Cortex of kidney (tissue), 1 donor: ENCODE measurements at places on chromosomes 3 and 15.

- no peak for DNase-seq
Observed at GRCh38 chr3:11136830-11137626, 17.3 kb upstream of the HRH1 start.

- DNase-seq = no peak
Observed at GRCh38 chr3:27680517-27681246, 41.4 kb downstream of the EOMES start.

DNA sequence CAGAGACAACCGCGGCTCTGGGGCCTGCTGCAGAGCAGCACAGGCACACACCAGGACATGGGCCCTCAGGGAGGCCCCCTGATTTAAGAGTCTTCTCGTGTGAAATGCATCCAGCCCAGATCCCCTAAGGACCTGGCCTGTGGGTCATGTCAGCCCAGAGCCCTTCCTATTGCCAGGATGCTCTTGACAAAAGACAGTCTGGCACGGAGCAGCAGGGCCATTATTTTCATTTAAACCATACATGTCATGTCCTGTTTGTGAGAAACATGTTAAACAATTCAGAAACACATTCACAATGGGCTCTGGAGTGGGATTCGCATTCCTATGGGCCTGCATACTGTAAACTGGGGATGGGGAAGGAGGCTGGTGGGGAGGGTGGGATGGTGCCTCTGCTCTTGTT, 367.4 kb upstream of the WNT5A start:
- no peak for DNase-seq

DNA sequence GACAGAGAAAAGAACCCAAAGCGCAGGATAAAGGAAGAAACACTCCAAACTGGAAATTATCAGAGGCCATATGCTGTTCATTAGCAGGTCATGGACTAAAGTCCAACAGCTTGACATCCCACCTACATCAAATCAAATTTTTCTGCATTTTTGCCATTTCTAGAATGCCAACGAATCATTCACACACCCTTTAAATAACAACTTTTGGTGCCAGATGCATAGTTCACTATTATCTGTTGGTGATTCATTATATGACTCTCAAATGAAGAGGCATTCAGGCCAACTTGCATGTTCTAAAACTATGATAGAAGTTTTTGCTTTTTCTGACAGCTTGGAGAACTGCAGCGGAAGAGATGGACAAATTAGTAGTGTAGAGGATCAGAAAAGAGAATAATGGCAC, 529.8 kb upstream of the NAALADL2 start:
- no peak for DNase-seq

DNA sequence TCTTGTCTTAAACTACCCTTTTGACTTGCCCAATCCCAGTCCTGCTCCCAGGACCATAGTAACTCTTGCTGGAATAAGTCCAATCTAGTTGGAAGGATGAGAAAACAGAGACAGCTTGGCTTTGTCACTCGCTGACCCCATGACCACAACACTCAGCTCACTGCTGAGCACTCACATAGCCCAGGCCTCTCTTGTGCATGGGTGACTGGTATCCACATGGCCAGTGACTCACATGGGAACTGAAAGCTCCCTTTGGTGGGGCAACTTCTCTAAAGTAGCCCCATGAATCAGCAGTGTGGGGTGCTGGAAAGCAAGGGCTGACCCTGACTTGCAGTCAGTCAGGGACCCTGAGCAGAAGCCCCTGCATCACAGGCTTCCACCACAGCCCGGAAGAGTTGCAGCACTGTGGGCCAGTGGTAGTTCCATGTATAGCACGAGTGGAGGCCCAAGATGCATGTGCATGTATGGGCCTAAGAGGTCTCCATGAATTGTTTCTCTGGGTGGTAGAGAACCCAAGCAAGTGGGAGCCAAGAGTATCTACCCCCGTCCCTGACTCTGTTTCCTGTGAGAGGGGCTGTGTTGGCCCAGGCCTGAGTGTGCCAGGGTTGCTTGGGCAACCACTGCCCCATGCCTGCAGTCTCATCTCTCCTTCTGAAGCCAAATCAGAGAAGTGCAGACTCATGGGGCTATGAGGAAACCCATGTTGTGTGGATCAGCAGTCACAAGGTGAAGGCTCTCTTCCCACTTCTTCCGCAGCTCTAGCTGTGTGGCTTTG, 62.1 kb upstream of the XCR1 start:
- DNase-seq = no peak

DNA sequence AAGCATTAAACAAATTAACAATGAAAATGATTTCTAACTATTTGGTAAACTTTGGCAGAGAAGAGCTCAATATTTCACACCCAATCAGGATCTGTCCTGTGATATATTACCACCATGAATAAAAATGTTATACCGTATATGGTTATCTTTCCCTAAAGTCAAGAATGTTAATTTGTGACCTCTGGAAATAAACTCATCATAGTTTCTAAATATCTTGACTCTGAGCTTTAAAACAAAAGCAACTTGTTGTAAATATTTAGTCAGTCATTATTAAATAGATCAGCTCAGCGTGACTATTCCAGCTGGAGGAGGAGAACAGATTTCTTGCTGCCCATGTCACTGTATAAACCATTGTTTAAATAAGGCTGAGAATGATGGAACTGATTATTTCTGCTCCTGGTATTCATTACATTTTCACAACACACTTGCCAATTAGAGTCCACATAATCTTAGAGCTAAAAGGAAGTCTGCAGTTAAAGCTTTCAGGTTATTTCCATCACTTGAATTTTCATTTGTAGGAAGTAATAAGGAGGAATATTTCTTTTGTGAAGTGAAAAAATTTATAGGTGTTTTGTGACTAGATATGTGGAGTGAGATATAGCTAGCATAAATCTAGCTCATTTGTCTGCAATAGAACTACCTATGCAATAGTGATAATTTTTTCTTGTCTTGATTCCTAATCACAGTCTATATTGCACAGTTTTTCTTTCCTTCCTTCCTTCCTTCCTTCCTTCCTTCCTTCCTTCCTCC, 106.5 kb upstream of the P2RY1 start:
- DNase-seq = no peak

DNA sequence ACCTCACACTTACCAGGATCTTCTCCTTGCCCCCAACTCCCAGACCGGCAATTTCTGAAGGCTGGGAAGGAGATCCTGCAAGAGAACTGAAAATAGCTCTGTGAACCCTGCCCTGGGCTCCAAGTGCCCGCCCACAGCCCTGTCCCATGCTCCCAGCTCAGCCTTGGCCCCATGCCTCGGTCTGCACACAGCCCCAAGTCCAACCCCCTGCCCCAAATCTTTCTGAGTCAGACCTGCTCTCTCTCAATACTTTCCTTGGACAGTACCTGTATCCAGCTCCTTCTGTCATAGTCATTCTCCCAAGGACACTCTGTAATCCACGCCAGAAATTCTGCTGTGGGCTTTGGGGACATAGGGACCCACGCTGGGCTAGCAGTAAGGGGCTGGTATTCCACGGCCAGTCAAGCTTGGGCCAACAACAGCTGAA, 6.3 kb upstream of the SMAD3 start:
- no peak for DNase-seq

DNA sequence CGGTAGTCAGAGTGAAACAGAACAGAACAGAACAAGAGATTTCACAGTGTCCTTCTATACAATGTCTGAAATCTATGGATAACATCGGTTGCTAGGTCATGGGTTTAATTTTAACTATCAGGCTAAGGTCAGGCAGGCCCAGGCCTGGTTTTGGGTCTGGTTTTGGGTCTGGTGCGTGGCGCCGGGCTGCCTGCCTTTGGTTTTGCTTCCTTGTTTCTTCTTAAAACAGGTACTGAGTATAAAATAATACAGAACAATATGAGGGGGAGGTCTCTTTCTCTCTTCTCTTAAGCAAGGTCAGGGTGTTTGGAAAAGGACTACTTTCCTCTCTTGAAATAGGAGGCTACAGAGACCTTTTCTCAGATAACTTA, 1.4 kb downstream of the AEN start:
- DNase-seq = no peak

- DNase-seq = no peak
Observed at GRCh38 chr3:31488475-31489017, 44.2 kb upstream of the STT3B start.

DNA sequence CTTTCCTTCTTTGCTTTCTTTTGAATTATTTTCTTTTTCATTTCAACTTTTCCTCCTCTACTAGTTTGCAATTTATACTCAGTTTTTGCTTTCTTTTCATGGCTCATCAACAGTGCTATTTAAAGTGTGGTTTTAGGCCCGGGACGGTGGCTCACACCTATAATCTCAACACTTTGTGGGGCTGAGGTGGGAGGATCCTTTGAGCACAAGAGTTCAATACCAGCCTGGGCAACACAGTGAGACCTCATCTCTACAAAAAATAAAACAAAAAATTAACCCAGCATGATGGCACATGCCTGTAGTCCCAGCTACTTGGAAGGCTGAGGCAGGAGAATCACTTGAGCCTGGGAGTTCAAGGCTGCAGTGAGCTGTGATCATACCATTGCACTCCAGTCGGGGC, 20.4 kb upstream of the DENND4A start:
- DNase-seq = no peak

- no peak for DNase-seq
Observed at GRCh38 chr3:194025951-194026350, 110.0 kb upstream of the HES1 start.

DNA sequence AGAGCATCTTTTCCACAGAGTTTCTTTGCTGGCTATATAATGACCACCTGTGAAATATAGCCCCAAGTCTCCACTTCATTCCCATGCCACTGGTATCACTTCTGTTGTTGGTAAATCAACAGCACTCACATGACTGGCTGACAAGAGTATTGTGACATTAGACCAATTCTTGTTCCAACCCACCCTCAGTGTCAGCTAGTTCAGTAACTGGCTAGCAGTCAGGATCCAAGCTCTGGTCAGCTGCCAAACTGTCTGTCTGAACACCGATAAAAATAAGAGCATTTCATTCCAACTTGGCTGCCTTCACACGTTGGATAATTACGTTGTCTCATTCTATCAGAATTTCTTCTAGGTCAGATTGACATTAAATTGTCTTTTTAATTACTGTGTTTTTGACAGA, 166.5 kb downstream of the USP13 start:
- DNase-seq = no peak

DNA sequence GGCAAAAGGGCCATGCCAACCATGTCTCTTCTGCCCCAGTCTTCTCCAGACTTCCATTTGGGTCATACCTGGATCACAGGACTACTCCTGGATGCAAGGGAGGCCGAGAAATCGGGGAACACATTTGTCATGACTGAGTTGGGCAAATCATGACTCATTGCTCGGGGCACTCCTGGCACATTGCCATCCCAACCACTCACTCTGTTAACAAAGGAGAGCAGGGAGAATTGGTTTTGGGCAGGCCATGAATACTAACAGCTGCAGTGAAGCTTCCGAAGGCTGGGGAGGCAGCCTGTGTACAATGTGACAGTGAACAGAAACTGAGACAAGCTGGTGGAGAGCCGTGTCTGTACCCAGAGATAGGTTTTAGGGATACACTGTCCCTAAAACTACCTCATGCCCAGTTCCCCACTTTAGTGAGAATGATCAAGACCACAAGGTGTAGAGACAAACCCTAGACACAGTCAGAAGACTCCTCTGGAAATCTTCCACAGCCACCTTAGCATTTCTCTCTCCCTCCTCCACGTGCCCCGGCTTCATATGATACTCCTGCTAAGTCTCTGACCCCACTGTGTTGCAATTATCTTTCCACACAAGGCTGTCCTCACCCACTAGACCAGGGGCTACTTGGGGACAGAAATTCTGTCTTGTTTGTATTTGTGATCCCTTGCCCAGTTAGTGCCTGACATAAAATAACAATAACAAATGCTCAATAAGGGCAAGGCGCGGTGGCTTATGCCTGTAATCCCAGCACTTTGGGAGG, 10.5 kb upstream of the BUB1B start:
- DNase-seq = no peak

- DNase-seq = no peak
Observed at GRCh38 chr3:179942553-179943075, 94.1 kb downstream of the PEX5L start.

GRCh38 chr3:117751651-117752050, 1042.1 kb downstream of the TUSC7 start:
- no peak for DNase-seq

DNA sequence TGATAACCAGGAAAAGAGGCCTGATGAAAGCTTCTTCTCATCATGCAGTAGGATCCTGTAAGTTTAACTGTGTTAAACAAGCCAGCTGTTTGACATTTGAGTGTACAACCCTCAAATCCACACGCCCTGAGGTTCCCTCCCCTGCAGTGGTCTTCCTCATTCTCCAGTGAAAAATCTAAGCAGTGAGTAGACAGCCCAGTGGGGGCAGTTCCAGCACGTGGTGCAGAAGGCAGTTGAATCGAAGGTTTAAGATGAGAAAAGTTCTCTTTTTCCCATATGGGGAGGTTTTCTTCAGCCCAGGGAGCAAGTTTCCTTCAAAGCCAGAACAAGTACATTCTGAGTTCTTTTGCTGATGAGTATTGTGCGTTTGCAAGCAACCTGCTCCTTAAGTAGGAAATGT, 174.5 kb downstream of the NR2F2 start:
- no peak for DNase-seq

GRCh38 chr3:87082796-87083440, 92.0 kb upstream of the VGLL3 start:
- DNase-seq = no peak

GRCh38 chr3:195001961-195002861, 268.7 kb downstream of the XXYLT1 start:
- DNase-seq = no peak

- no peak for DNase-seq
Observed at GRCh38 chr15:75019916-75020315, 3.5 kb upstream of the PPCDC start.

GRCh38 chr3:30471066-30471465, 135.3 kb upstream of the TGFBR2 start:
- no peak for DNase-seq

DNA sequence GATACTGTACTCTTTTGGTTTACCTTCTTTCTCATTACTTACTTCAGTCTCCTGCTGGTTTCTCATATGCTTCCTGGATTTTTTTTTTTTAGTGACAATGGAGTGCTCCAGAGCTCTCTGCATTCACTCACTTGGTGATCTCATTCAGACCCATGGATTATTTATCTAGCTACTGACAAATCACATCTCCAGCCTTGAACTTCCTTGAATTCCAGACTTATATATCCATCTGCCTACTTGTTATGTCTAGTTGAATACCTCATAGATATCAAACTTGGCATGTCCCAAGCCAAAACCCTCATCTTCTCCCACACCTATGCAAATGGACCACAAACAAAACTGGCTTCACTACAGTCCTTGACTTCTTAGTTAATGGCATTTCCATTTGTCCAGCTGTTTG, 234.7 kb upstream of the ZPLD1 start:
- no peak for DNase-seq

DNA sequence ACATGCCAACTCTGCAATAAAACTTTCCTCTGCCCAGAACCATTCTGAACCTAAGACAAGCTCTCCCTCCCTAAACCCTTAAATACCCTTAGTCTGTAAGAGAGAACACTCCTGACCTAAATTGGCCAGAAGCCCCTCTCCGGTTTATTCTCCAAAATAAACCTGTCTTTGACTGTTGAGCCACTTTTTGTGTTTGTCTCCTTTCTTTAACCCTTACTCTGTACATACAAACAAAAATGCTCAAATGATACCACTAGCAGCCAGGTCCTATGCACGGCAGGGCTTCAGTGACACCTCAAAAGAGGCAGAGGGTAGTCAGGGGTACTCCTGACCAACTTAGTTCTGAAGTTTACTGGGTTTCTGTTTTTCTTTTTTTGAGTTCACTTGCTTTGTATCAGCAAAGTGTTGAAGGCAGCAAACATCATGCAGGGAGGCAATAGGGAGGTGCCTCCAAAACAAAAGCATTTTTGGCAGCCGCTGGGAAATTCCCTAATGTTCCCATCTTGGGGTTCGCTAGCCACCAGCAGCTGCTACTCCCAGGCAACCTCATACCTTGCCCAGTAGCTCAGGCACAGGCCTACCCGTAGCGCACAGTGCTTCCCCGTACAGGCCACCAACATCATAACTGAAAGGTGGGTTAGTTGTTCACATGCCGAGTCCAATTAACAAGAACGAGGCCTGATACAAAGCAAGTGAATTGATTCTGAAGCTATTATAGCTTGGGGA, 62.9 kb upstream of the GCNT3 start:
- DNase-seq = no peak
